Thymus (tissue), 14 donors: ENCODE measurements at places on chromosomes 7 and 10. TPM values are rescaled to one million over a fixed set of nuclear protein-coding genes. Genes with fewer than 3 reads are reported as not detected.

- no peaks in the 10 kb centered on the region for H3K36me3 ChIP-seq
- no peak overlapping the region for H3K27ac ChIP-seq
- H3K4me3 ChIP-seq: no peak overlapping the region
- no peaks in the 10 kb centered on the region for H3K4me1 ChIP-seq
- no peaks in the 10 kb centered on the region for H3K27me3 ChIP-seq
Measured at GRCh38 chr7:82078807-82079206, 309.0 kb upstream of the HGF start.

DNA sequence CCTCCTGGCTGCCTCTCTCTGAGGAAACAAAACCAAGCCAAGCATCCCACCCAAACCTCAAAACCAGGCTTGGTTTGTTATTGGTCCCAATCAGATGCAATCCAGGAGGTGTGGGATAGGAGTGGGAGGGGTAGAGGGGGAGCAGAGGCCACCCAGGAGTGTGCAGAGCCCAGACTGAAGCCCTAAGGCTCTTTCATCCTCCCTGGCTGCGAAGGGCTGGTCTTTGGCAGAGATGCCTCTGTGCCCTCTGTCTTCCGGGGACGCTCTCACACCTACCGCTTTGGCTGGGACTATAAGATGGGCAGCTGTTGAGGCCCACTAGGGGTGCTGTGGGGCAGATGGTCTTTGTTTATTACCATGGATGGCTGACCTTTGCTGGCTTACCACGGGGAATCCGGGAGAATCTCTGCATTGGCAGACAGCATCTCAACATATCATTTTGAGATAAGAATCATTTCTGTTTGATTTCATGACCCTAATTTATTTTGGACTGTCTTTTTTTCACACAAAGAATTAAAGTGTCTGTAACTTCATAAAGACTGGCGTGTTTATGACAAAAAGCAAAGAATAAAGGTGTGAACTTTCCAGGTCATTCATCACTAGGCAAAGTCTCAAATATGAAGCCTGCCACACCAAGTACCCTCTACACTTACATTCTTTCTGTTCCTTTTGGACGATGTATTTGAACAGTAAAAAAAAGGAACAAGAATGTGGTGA, 6.5 kb upstream of the DENND2A start:
- peaks cover 39% of the 10 kb centered on the region for H3K27me3 ChIP-seq
- H3K4me1 ChIP-seq: no peaks in the 10 kb centered on the region
- H3K36me3 ChIP-seq: no peaks in the 10 kb centered on the region
- H3K4me3 ChIP-seq: no peak overlapping the region
- no peak overlapping the region for H3K27ac ChIP-seq

- no peak overlapping the region for H3K27ac ChIP-seq
- no peaks in the 10 kb centered on the region for H3K36me3 ChIP-seq
- DNase-seq: no peak
- H3K27me3 ChIP-seq: no peaks in the 10 kb centered on the region
Measured at GRCh38 chr10:767794-768193, 78.3 kb upstream of the DIP2C start.

- no peak overlapping the region for H3K27ac ChIP-seq
- H3K36me3 ChIP-seq: no peaks in the 10 kb centered on the region
- no peak overlapping the region for H3K4me3 ChIP-seq
- H3K4me1 ChIP-seq: no peaks in the 10 kb centered on the region
- DNase-seq: no peak
- H3K27me3 ChIP-seq: no peaks in the 10 kb centered on the region
Measured at GRCh38 chr7:158015403-158016179, 572.0 kb downstream of the PTPRN2 start.

DNA sequence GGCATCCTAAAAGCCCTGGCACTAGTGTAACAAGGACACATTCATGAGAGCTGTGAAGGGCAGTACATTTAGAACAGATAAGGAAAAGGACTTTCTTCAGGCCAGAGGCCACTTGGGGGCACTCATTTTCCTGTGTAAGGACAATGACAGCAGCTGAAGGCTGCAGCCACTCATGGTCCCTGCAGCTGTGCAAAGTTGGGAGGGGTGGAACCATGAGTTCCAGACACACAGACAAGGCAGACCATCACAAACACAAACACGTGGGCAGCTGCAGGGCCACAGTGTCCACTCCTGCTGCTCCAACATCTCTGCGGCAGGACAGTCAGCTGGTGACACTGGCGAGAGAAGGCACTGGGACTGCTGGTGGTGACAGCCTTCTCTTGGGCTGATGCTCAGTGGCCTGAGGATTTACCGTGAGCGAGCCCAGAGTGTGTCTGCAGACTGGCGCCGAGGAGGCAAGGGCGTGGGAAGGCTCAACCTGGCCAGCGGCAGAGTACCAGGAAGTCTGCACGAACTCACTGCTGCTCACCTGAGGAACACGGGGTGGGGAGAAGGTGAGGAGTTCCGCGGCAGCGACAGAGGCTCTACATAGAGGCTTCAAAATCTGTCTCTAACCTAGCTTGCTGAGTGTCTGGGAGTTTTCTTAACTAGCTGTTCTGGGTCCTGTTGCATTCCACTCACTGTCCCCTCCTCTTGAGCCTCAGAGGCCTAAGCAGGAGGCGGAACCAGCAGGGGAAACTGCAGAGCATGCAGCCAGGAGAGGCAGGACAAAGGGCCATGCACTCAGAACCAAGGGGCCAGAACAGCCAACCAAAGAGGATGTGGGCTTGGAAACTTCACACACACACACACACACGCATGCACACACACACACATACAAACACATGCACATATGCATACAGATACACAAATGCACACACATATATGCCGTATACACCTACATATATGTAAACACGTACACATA, 76.5 kb upstream of the DDC start:
- H3K4me3 ChIP-seq: no peak overlapping the region
- H3K36me3 ChIP-seq: no peaks in the 10 kb centered on the region
- H3K4me1 ChIP-seq: no peaks in the 10 kb centered on the region
- DNase-seq: no peak
- no peak overlapping the region for H3K27ac ChIP-seq

DNA sequence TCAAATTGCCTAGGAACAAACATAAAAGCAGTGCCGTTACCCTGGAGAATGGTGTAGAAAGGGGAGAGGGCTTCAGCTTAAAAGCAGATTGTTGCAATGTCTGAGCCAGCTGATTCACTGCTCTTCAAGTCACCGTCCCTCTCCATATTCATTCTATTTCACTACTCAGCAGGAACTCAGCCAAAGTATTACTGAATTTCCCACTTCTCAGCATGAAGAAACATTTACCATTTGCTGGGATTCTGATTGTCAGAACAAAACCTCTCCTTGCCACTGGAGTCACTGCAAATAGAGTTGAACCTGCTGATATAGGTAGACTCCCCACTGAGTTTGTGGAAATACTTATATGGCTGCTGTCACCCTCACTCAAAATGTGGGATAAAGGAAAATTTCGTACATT, 71.7 kb downstream of the PPP1R17 start:
- DNase-seq: no peak
- no peaks in the 10 kb centered on the region for H3K36me3 ChIP-seq
- no peaks in the 10 kb centered on the region for H3K4me1 ChIP-seq
- H3K27ac ChIP-seq: no peak overlapping the region
- H3K27me3 ChIP-seq: no peaks in the 10 kb centered on the region

GRCh38 chr7:42469341-42469740, 232.3 kb upstream of the GLI3 start:
- no peak overlapping the region for H3K4me3 ChIP-seq
- H3K27ac ChIP-seq: no peak overlapping the region
- no peaks in the 10 kb centered on the region for H3K27me3 ChIP-seq
- no peaks in the 10 kb centered on the region for H3K4me1 ChIP-seq
- no peaks in the 10 kb centered on the region for H3K36me3 ChIP-seq

DNA sequence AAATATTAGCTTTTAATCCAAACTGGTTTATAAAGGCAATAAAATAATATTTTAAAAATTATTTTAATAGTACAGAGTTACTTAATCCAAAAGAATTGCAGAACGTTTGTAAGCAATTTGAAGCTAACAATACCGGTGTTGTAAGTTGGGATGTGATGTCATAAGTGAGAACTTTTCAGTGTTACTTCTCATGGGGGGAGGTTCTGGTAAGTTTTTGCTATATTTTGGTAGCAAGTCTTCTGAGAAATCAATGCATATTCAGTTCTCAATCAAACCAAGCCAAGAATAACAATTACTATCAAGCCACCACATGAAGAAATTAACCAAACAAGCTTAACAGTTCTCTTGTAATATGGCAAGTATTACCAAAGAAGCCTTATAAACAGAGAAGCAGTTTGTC, 147.1 kb upstream of the ASAH2 start:
- no peaks in the 10 kb centered on the region for H3K27me3 ChIP-seq
- H3K27ac ChIP-seq: no peak overlapping the region
- no peaks in the 10 kb centered on the region for H3K4me1 ChIP-seq

DNA sequence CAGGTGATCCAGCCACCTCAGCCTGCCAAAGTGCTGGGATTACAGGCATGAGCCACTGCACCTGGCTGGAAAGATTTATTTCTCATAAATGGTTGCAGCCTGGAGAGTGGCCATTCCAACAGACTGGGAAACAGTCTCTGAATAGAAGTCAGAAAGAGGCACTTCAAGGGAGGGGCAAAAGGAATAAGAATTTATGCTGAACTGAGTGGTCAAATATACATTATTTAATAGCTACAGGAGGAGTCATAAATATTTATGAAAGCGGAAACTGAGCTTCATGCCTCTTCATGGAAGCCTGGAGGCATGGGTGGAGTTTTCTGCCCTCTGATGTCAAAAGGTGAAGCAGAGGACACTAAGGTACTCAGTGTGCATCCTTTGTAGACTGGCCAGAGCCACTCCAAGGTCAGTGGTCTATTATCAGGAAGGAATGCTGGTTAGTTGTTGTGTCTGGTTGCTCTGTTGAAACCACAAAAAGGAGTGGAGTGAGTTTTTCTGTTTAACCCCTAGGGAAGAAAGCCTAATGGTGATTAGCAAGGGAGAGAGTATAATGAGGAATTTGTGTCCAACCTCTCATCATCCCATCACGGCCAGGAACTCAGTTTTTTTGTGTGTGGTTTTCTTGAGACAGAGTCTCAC, 9.3 kb upstream of the NRBF2 start:
- H3K4me1 ChIP-seq: no peaks in the 10 kb centered on the region
- H3K27me3 ChIP-seq: no peaks in the 10 kb centered on the region
- H3K27ac ChIP-seq: no peak overlapping the region
- H3K36me3 ChIP-seq: no peaks in the 10 kb centered on the region

DNA sequence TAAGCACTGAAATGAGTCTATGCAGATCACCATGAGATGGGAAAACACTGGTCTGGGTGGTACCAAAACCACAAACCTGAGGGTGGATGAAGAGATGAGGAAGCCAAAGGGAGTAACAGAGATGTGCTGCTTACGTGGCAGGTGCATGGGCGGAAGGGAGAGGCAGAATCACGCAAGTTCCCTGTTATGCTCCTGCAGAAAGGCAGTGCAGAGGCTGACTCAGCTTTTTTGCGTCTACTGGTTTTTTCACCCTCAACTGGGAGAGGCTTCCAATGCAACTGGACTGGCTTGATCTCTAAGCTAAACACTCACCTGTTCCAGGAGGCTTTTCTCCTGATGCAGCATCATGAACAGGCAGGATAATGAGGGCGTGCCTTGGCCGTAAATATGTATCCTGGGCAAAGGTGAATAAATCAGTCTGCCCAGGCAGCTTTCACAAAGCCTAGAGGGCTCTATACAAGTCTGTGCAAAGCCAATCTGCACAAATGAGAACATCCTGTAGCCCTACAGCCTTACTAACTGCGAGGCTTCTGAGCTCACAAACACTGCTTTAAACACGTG, 95.4 kb upstream of the AFAP1L2 start:
- no peak overlapping the region for H3K27ac ChIP-seq
- no peaks in the 10 kb centered on the region for H3K36me3 ChIP-seq
- H3K4me3 ChIP-seq: no peak overlapping the region

DNA sequence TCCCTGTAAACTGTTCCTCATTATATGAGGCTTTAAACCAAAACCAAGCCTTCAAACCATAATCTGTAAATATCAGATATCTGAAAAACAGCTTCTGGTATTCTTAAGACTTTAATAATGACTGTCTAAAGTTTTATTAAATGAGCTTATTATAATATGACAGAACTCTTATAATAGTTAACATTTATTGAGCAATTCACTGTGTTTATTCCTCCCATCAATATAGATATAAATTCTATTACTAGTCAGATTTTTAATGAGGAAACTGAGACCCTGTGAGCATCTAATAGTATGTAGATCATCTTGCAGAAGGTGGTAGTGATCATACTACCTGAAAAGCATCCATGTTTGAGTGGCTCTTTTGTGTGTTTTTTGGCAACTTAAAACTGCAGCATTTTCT, 45.1 kb downstream of the KIF11 start:
- no peaks in the 10 kb centered on the region for H3K27me3 ChIP-seq
- H3K36me3 ChIP-seq: peaks cover 57% of the 10 kb centered on the region
- no peak for DNase-seq
- no peaks in the 10 kb centered on the region for H3K4me1 ChIP-seq
- no peak overlapping the region for H3K27ac ChIP-seq
- H3K4me3 ChIP-seq: no peak overlapping the region

GRCh38 chr10:128463991-128464760, 338.0 kb upstream of the MKI67 start:
- DNase-seq: no peak
- no peak overlapping the region for H3K4me3 ChIP-seq
- no peak overlapping the region for H3K27ac ChIP-seq
- H3K36me3 ChIP-seq: no peaks in the 10 kb centered on the region
- H3K4me1 ChIP-seq: no peaks in the 10 kb centered on the region

- no peaks in the 10 kb centered on the region for H3K36me3 ChIP-seq
- H3K27ac ChIP-seq: no peak overlapping the region
- no peaks in the 10 kb centered on the region for H3K4me1 ChIP-seq
Measured at GRCh38 chr10:15661574-15661973, 58.1 kb downstream of the ITGA8 start.

- peaks cover 44% of the 10 kb centered on the region for H3K4me1 ChIP-seq
- no peak overlapping the region for H3K4me3 ChIP-seq
- peak; percentile 54 for DNase-seq
- H3K27ac ChIP-seq: no peak overlapping the region
- no peaks in the 10 kb centered on the region for H3K36me3 ChIP-seq
Measured at GRCh38 chr10:78065611-78066010, 31.9 kb downstream of the RPS24 start.

Gene STOX1
- 10.3 TPM for total RNA-seq

Gene CYP3A7
- 0.99 TPM for total RNA-seq

Gene GATA3
- 6.5 TPM for total RNA-seq
